Stimulated activated CD8-positive, alpha-beta memory T cell treated with anti-CD3 and anti-CD28 coated beads, Interleukin-7, amount 100 ng/mL, for 48 hours (primary cell): ENCODE measurements at places on chromosomes 3 and 15.

GRCh38 chr3:143326983-143327778, 207.6 kb downstream of the CHST2 start:
- DNase-seq: no peak

DNA sequence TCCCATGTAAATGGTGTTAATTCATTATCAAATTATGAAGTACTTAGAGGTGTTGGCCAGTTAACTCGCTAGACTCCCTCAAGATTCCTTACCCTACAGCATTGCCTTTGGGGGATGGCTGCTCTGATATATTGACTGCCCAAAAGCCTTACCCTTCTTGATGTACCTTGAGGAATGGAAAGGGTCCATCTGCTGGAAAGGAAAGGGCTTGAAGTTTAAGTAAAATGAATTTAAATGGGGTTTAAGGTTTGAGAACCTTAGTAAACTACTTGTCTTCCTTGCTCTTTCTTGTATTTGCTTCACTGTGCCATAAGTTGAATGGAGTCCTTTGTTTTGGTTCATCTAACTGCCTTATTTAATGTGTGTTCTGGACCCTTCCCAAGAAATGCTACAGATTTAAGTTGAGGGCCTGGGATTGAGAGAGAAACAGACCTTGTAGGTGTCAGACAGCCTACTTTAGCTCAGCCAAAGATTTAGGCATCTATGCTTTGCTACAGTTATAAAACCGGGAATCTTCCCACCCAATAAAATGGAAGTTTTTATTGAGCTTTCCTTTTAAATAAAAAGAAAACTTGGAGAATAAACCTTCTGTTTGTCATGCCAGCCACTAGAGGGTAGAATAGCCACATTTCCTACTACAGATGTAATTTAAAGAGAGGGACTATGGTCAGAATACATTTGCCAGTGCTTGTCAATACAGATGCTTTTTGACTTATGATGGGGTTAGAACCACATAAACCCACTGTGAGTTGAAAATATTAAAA, 25.3 kb downstream of the CMSS1 start:
- DNase-seq: no peak

DNA sequence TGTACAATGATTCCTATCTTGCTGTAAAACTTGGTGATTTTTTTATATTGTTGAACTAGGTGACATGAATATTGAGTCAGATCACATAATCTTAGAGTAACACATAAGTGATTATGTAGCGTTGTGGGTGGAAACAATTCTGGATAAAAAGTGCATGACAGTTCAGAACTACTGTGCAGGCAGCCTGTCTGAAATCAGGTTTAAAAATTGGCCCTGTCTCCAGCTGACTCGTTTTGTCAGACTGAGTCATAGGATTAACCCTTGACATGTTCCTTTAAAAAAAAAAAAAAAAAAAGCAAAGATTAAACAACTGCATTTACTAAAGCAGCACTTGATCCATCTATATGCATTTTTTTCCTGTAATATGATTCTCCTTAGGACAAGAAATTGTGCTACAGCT, 160.0 kb upstream of the CGNL1 start:
- DNase-seq: no peak

- no peak for DNase-seq
Observed at GRCh38 chr3:80192936-80193335, 425.1 kb upstream of the ROBO1 start.

GRCh38 chr15:77173487-77173886, 102.6 kb upstream of the TSPAN3 start:
- DNase-seq: no peak

DNA sequence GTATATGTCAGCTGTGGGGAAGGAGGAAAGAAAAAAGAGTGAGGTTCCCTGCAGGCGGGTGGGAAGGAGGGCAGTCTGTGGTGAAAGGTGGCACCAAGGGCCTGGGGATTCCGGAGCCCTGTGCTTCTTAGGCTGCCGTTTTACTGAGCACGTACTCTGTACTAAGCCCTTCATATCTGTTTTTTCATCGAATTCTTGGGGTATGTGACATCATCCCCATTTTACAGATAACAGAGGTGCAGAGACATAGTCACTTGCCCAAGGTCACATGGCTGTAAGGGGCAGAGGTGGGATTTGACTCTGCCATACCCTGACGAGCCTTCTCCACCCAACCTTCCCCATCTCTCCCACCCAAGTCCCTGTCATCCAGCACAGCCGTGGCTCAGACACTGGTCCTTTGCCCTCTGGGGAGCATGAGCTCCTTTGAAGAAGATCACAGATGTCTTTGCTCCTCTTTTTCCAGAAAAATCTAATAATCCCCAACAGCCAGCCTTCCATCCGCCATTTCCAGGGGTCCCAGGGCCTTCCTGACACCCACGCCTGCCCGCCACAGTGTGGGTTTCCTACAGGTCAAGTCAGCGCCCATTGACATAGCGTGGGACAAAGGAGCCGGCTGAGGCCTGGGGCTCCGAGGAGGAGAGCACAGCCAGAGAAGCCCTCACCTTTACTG, 24.2 kb downstream of the CYP11A1 start:
- DNase-seq: no peak

DNA sequence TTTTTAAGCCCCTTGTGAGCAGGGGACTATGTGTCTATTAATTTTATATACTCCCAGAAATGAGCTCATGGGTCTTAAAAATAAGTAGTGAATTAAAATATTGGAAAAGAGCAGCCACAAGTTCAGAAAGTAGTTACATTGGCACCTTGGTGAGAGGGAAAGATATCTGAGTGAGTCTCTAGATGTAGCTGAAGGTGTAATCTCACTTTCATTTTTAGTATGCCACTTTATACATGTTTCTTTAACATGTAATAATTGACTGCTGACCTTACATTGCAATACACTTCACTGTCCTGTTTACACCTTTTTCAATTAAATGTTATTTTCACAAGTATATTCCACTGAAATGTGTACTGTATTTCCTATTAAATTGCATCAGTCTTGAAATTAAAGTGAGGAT, 12.1 kb upstream of the PAK6 start:
- DNase-seq: no peak

DNA sequence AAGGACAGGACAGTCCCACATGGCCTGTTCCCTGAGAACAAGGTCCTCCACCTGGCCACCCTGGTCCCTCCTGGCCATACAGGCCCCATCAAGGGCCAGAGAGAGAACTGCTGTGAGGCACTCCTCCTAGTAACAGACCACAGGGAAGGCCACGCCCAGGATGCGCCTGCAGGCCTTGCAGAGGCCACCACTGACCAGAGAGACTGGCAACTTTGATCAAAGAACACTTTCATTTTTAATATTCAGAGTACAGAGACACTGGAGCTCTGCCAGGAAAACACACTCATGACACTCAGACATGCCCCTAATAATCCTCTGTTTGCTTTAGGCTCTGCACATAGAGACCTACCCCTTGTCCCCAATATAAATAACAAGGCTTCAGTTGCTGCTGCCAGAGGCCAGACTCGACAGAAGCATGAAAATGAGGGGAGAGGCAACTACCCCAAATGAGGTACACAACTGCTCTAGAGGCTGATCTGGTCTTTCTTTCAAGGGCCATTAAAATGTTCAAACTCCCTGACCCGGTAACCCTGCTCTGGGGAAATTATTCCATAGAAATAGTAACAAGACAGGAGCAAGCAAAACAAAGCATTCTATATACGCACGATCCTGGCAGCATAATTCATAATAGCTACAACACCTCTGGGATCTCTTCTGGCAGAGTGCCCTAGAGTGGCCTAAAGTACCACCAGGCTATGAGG, 44.8 kb downstream of the CCDC12 start:
- DNase-seq: no peak

- no peak for DNase-seq
Observed at GRCh38 chr3:62703451-62704167, 171.6 kb downstream of the CADPS start.

DNA sequence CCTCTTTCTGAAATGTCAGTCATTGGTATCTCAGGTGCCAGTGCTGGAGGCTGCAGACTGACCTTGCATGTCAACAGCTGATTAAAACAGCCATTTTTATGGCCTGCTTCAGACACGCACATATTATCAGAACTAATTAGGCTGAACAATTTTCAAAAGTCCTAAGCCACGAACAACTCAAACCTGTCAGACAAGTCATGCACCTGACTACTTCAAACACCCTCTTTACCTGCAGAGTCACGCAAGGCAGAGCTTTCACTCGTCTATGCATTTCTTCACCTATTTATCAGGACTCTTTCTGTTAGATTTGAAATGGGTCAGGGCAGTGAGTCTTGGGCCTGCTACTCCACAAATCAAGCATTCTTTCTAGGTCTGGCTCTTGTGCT, 26.7 kb downstream of the CLK3 start:
- DNase-seq: no peak

DNA sequence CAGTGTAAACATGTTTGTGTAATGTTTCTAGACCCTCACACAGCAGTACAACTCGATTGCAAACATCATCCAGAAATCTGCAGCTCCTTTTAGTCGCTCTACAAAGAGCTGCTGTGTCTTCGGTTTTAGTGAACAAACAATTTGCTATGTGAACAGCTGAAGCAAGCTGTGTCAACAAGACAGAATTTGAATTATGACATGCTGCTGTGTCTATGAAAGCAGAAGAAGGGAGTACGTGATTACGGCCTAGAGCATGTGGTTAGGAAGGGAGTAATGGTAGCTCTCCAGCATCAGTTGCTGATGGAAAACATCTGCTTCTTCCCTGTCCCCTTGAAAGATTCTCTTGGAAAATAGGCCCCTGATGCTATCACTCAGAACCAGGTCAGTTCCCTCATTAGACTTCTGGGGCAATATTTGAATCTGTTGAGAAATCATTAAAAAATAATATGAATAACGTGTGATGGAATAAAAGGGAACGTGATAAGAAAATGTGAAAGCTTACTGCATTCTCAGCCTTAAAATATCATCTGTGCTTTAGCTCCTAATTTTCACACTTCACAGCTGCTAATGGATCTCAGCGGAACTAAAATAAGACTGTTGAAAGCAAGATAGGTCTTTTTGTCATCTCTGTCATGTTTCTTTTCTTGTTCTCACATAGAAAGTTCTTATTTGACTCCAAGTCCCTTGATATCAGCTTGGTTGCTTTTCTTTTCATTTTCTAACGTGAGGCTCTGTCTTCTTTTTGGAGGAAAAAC, 891.5 kb downstream of the ROBO2 start:
- DNase-seq: no peak

DNA sequence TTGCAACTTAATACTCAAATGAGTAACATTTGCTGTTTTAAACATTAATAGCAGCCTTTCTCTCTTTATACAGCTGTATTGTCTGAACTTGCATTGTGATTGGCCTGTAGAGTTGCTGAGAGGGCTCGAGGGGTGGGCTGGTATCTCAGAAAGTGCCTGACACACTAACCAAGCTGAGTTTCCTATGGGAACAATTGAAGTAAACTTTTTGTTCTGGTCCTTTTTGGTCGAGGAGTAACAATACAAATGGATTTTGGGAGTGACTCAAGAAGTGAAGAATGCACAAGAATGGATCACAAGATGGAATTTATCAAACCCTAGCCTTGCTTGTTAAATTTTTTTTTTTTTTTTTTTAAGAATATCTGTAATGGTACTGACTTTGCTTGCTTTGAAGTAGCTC, 40.3 kb downstream of the CTNNB1 start:
- DNase-seq: no peak

DNA sequence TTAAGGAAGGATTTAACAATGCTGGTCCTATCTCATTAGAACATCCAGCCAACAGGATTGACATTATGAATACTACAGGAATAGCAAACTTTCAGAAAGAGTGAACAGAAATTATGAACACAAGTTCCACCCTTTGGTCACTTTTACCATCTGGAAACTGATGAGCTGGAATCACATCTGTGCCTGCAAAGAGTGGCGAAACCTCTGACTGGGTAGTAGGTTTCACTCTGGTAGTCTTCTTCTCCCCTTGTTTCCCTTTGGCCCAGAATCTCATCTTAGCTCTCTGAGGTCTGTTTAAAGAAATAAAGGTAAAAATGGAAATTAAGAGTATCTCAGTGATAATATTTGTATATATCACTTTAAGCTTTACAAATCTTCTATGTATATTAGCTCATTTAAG, 73.1 kb downstream of the NR2E3 start:
- no peak for DNase-seq

DNA sequence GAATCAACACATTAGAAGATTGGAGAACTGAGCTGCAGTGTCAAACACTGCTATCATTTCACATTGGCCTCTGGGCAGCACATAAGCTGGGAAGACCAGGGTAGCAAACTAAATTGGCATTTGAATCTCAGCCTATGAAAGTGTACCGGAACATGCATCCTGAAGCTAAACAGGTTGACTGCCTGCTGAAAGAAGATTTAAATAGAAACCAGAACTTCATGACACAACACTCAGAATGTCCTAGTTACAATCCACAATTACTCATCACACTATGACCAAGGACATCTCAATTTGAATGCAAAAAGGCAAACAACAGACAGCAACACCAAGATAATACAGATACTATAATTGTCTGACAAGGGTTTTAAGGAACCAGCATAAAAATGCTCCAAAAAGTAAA, 26.2 kb downstream of the TM2D3 start:
- no peak for DNase-seq

GRCh38 chr3:184448321-184449160, 68.7 kb downstream of the CHRD start:
- no peak for DNase-seq

- DNase-seq: no peak
Observed at GRCh38 chr3:175914785-175915184, 1055.7 kb downstream of the NAALADL2 start.

GRCh38 chr3:44476963-44477311, 533 bp downstream of the ZNF445 start:
- DNase-seq: no peak

- no peak for DNase-seq
Observed at GRCh38 chr3:194540274-194540905, 53.6 kb upstream of the ATP13A3 start.

- DNase-seq: peak; percentile 41
Observed at GRCh38 chr3:124559846-124560574, 170.2 kb upstream of the UMPS start.

- no peak for DNase-seq
Observed at GRCh38 chr3:125110876-125111480, 55.2 kb upstream of the HEG1 start.

- DNase-seq: no peak
Observed at GRCh38 chr3:168061332-168061996, 34.3 kb downstream of the GOLIM4 start.

GRCh38 chr3:48232734-48233133, 8.2 kb upstream of the ZNF589 start:
- peak; percentile 21 for DNase-seq

- DNase-seq: no peak
Observed at GRCh38 chr15:99613887-99614647, 48.3 kb downstream of the MEF2A start.

DNA sequence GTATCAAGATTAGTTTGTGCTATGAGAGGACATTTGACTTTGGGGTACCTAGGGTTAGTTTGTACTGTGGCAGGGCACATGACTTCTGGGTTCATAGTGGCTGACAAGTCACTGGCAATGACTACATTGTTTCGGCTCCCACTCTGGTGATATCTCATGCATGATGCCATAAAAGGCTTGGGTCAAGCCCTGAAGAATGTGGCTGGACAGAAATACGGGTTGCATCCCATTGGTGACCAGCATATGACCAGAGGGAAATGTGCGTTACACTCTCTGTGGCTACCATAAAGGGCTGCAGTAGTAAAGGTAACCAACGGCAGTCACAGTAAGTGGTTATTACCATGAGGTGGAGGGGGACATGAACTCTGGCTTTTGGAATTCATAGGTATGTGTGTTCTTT, 18.4 kb downstream of the THOC7 start:
- DNase-seq: no peak
